ENCODE measurements at places on chromosomes 16 and 17. TPM values are rescaled to one million over a fixed set of nuclear protein-coding genes. Genes with fewer than 3 reads are reported as not detected.

The FOXJ1 gene
- not detected for total RNA-seq

The OTOP3 gene
- not detected for total RNA-seq

The RNF222 gene
- total RNA-seq = not detected

The LITAFD gene
- total RNA-seq = not detected

The ARHGAP23 gene
- 5.8 TPM for total RNA-seq

The GCGR gene
- not detected for total RNA-seq

The PRSS22 gene
- total RNA-seq = not detected

The TEKT3 gene
- not detected for total RNA-seq

The RND2 gene
- not detected for total RNA-seq

The TP53TG3C gene
- not detected for total RNA-seq

The MT1E gene
- 10.6 TPM for total RNA-seq

The RAB37 gene
- 2.3 TPM for total RNA-seq

The MIF4GD gene
- 40.0 TPM for total RNA-seq

The PRAC1 gene
- not detected for total RNA-seq

The CCL4 gene
- total RNA-seq = 54.8 TPM

The KRTAP1-5 gene
- not detected for total RNA-seq

The DNAAF8 gene
- total RNA-seq = 0.36 TPM

The PRAC2 gene
- not detected for total RNA-seq

The TEKT5 gene
- 2.2 TPM for total RNA-seq

The SRSF1 gene
- total RNA-seq = 429 TPM

The CDR2L gene
- total RNA-seq = 0.05 TPM

The LSM12 gene
- 74.0 TPM for total RNA-seq

The PIK3R6 gene
- 81.7 TPM for total RNA-seq

The KRT40 gene
- total RNA-seq = not detected

The HSD11B2 gene
- total RNA-seq = 0.16 TPM

The CCDC144A gene
- total RNA-seq = 1.3 TPM

The CES3 gene
- total RNA-seq = 1.9 TPM

The NTN1 gene
- 0.49 TPM for total RNA-seq

The FOXN1 gene
- not detected for total RNA-seq

The TEKT1 gene
- total RNA-seq = not detected

The BLMH gene
- 63.9 TPM for total RNA-seq

The NT5M gene
- 8.4 TPM for total RNA-seq

The SCGB1C2 gene
- not detected for total RNA-seq

The EIF4A3 gene
- total RNA-seq = 113 TPM

The SCNN1B gene
- total RNA-seq = 0.49 TPM

The NDUFAF8 gene
- 99.9 TPM for total RNA-seq

The TMC7 gene
- not detected for total RNA-seq

The KRT33A gene
- not detected for total RNA-seq

The C1QTNF1 gene
- total RNA-seq = 0.21 TPM

The PHF23 gene
- 34.0 TPM for total RNA-seq

The ARL5C gene
- not detected for total RNA-seq

The TMC5 gene
- not detected for total RNA-seq

The SMIM36 gene
- total RNA-seq = not detected

The ULK2 gene
- total RNA-seq = 2.6 TPM

The P2RX5 gene
- total RNA-seq = 24.8 TPM

The MGRN1 gene
- total RNA-seq = 77.1 TPM

The PRSS27 gene
- total RNA-seq = 0.97 TPM

The CCL7 gene
- not detected for total RNA-seq

The SPSB3 gene
- 18.5 TPM for total RNA-seq

Data from GM12878 (cell line).